ENCODE measurements at places on chromosomes 4 and X. TPM values are rescaled to one million over a fixed set of nuclear protein-coding genes. Genes with fewer than 3 reads are reported as not detected.

DNA sequence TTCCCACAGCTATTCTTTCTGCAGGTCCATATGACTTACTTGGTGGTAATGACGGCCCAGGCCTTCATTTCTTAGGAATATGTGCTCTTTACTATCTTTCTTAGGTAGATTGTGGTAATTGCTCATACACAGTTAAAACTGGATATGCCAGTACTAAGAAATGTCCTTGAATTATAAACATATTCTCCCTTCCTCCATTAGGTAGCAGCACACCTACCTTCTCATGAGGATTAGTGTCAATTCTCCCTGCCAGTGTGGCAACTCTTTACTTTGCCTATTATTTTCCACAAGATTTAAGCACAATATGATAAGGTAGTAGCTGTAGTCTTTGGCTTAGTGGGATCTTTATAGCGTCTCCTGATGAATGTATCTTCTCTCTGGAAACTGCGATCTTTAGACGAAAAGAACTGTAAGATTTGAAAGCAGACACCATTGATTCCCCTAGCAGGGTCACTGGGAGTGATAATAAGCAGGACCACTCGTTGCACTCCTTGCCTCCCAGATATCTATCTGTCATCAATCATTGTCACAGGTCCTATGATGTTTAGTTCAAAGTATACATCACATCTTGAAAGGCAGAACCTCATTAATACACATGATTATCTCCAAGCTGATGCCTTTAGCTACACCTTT is 1240.7 kb downstream of the C4orf33 start:
- DNase-seq: no peak

DNA sequence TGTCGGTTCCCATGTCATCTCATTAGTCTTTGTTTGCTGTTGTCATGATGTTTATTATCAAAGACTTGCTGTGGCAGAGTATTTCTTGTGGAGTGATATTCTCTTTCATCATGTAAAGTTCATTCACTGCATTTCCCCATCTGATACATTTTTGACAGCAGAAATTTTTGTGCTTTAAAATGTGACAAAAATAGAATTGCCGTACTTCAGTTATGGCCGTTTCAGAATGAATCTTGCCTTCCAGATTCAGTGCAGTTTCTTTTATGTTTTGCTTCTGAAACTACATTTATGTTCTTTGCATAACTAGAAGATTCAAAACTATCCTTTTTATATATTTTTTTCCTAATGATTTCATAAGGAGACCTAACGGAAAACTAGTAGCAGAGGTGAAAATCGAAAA is 10.0 kb downstream of the CSTF2 start:
- no peak for DNase-seq

DNA sequence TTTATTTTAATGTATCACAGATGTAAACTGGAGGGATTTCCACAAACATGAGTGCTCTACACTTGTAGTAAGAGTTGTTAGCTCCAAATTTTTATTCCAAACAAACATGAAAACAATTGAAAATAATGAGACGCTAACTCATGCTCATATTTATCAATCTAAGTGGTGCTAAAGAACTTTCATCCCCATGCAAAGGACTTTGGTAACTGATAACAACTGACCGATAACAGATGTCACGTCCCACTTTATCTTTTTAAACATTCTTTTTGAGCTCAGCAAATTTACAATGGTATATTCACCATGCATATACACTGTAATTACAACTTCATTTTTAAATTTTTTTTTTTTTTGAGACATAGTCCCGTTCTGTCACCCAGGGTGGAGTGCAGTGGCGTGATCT is 15.6 kb upstream of the MAOA start:
- no peak for DNase-seq

GRCh38 chrX:107654566-107654871 is 26.2 kb downstream of the PRPS1 start:
- no peak for DNase-seq

GRCh38 chr4:13678186-13678924 is 50.8 kb upstream of the BOD1L1 start:
- DNase-seq: no peak

DNA sequence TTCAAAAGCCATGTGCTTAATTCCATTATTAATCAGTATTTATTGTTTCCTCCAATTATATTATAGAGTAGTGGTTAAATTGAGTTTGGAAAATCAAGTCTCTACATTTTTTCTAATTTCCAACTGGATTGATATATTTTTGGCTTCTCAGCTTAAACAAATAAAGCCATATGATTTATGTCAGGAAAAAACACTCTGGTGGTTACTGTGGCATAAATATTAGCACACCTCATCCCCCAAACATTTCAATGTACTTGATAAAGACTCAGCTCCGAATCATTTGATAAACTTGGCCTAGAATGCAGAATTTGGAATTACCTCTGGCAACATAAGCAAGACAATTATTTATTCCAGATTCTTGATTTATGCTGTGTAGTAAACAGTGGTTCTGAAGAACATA is 2313.8 kb downstream of the ARAP2 start:
- no peak for DNase-seq

- DNase-seq: peak; percentile 95
These were observed 20.5 kb downstream of the ARSJ start for GRCh38 chr4:113958766-113959538.

DNA sequence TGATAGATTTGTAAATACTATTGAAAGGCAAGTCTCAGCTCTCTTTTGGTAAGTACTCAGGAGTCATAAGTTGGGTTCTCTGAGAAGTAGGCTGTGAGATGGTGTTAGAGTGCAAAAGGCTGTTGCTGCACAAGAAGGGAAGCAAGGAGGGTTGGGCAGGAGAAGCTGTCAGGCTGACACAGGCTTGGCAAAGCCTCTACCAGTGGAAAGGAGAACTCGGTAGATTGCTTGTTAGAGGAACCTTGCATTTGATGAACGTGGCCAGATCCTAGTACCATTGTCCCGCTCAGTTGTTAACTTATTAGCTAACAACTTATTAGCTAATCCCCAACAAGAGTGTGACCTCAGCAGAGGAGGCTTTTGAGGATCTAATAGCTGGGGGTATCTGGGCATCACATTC is 449.3 kb upstream of the BOD1L1 start:
- DNase-seq: no peak

GRCh38 chr4:124181039-124181438 is 531.5 kb downstream of the ANKRD50 start:
- no peak for DNase-seq

GRCh38 chr4:3515646-3516045 is 16.6 kb downstream of the LRPAP1 start:
- DNase-seq: no peak

- no peak for DNase-seq
These were observed 25.2 kb upstream of the PLAC1 start for GRCh38 chrX:134683351-134684005.

DNA sequence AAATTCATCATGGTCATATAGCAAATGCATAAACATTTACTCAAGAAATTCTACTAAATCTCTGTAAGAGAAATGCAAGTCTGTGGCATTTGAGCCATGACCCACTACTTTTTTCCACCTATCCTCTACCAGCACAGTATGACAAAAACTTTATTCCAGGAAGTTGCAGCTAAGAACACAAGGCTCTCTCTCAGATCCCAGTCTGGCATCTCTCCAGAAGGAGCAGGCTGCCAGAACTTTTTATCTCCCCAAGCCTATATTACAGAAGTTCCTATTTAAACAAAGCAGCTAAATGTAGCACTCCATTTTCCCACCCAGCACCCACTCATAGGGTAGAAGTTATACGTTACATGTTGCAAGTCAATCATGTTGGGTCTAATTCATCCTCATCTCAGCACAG is 49.3 kb upstream of the EPGN start:
- no peak for DNase-seq

- no peak for DNase-seq
These were observed 60.5 kb upstream of the TRIM2 start for GRCh38 chr4:153143527-153144348.

GRCh38 chr4:118765399-118765798 is 70.5 kb downstream of the SEC24D start:
- peak; percentile 69 for DNase-seq

DNA sequence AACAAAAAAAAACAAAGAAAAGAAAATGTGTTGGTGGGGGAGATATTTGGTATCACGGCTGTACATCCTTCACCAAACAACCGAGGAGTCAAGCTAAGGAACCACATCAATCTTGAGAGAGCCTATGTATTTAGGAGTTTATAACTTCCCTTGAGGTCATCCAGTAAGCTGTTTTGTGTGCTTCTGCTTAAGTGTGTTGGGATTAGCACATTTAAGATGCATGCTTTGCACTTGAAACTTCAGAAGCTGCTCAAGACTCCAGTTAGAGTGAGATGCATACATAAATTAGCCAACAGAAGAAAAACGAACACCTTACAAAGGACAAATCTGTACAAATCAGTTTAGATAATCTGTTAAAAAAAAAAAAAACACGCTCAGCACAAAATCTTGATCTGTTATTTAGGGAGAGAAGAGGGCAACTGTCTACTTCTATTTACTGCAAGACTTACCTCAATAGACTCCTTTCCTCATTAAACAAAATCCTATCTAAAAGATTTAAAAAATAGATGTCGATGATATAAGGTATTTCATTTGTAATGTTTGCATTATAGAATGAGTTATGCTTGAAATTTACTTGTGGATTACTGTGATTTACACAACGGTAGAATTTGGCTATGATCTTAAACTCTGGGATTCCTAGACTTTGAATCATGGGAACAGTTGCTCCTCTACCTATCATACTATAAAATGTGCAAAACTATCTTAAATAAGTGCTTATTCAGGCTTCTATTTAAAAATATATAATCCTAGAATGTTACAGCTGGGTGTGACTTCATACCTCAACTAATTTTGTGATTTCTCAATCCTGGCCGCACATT is 53.8 kb upstream of the NAP1L5 start:
- DNase-seq: no peak

DNA sequence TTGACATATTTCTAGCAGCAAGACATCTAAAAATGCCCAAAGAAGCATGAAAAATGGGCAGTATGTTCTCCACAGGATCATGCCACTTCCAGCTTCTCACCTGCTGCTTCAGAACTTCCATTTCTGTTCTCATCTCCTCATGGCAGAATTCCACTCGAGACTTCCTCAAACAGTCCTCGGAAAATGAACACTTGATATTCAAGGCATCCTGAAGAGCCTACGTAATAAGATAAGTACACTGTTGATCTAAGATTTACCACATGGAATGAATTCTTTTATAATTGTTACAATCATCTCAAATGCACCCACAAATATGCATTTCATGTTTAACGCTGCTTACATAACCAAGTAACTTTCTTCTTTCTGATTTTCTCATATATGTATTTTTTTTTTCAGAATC is 14.1 kb downstream of the TNIP3 start:
- DNase-seq: no peak

GRCh38 chr4:15021946-15022345 is 19.7 kb downstream of the CPEB2 start:
- DNase-seq: no peak

DNA sequence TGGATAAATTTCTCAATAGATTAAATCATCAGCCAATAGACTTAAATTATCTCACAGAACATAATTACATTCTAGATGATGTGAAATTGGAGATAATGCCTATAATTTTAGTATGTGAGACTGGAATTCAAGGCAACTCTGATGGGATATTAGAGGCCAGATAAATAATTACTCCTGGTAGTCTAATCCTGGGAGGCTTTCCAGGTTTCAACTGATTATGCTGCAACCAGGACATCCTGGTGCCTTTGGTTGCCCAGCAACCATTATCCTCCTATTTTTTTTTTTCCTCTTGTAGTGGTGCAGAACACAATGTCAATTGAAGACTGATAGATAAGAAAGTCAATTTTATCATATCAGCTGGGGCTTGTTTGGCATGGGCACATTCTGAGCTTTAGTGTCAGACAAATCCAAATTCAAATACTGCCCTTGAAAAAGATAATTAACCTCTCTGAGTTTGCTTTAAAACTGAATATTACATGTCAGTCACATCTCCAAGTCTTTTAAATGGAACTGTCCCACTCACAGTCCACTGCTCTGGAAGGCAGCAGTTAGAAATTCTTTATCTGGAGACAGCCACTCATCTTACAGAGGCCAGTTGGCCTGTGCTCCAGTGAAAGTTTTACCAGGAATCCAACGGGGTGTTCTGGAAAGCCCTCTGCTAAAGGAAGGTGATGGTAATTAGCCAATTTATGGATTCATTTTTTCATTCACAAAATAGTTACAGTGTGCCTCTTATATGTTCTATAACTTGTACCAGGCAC is 95.3 kb upstream of the GUCY1A1 start:
- DNase-seq: no peak

GRCh38 chrX:110401135-110401534 is 42.5 kb downstream of the RTL9 start:
- DNase-seq: no peak

GRCh38 chr4:158912806-158913205 is 144.0 kb downstream of the FNIP2 start:
- DNase-seq: no peak

DNA sequence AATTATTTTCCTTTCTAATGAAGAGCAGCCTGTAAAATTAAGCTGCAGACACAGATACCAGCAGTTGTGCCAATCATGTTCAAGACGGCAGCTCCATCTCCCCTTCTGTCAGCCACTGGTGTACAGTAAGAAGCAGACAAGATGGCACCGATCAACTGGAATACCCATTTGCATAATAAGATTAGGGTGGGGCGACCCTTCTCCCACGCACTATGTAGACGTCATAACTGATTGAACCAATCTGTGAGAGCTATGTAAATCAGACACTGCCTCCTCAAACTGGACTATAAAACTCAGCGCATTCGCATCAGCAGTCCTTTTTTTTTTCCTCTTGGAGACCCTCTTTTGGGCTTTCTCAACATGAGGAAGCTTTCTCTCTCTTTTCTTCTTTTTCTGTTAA is 40.4 kb upstream of the INTS6L start:
- DNase-seq: no peak

- no peak for DNase-seq
These were observed 108.7 kb downstream of the ANAPC10 start for GRCh38 chr4:144989306-144989705.

- peak; percentile 92 for DNase-seq
These were observed 5.7 kb downstream of the CD99 start for GRCh38 chrX:2696698-2697215.

GRCh38 chrX:121894756-121895155 is 847.3 kb downstream of the GLUD2 start:
- DNase-seq: no peak

Gene UGT2B11
- total RNA-seq: not detected

Gene EPHA5
- not detected for total RNA-seq

Gene C4orf36
- total RNA-seq: 0.41 TPM

Gene PARM1
- not detected for total RNA-seq

Gene PPBP
- not detected for total RNA-seq

Gene HSFX2
- not detected for total RNA-seq

Gene MID1IP1
- 40.8 TPM for total RNA-seq

Gene TMA16
- total RNA-seq: 26.2 TPM

Gene ARX
- total RNA-seq: not detected

Gene TIGD4
- total RNA-seq: not detected

Gene LONRF3
- total RNA-seq: 1.1 TPM

Gene PNMA3
- not detected for total RNA-seq

Data from SJSA1 (cell line).